Femur (tissue), 1 donor: ENCODE measurements at places on chromosomes 1 and 21.
A peak's percentile ranks its signal among the peaks of the same experiment; 100 is the strongest.

- no peak for DNase-seq
These were observed 1536.7 kb upstream of the B3GALT2 start for GRCh38 chr1:194723067-194723466.

DNA sequence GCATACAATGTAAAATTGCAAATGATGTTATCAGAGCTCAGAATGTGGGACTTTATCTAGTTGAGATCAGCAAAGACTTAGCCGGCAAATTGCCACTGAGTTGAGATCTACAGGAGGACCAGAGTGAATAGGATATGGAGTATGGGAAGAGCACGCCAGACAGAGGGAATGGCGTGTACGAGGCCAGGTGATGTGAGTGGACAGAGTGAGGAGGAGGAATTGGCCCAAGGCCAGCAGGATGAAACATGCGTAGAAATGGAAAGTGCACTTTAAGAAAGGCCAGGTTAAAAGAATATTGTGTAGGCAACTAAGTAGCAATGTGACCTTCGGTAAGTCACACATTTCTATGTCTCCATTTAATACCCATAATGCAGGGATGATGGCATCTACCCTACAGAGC, 211.0 kb downstream of the ZP4 start:
- DNase-seq = no peak

- DNase-seq = no peak
These were observed 272.2 kb downstream of the LMO4 start for GRCh38 chr1:87600854-87601253.

GRCh38 chr21:35394049-35394448, 344.9 kb upstream of the RUNX1 start:
- no peak for DNase-seq

DNA sequence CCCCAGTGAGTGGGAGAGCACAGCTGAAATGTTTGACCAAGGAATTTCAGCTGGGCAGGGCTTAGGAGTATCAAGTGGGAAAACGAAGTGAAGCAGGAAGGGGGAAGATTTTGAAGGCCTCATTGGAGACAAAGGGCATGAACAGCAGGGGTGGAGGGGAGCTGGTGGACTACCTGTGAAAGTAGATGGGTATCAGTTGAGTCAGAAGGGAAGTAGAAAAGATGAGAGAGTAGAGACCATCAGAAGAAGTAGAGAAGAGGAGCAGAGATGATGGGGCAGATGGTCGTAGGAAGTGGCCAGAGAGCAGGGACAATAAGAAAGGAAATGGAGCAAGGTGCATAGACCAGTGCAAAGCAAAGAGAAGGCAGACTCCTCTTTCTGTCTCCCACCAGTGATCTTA, 189.0 kb upstream of the RUNX1 start:
- no peak for DNase-seq

- DNase-seq = no peak
These were observed 25.9 kb downstream of the SLC27A3 start for GRCh38 chr1:153801028-153801625.

DNA sequence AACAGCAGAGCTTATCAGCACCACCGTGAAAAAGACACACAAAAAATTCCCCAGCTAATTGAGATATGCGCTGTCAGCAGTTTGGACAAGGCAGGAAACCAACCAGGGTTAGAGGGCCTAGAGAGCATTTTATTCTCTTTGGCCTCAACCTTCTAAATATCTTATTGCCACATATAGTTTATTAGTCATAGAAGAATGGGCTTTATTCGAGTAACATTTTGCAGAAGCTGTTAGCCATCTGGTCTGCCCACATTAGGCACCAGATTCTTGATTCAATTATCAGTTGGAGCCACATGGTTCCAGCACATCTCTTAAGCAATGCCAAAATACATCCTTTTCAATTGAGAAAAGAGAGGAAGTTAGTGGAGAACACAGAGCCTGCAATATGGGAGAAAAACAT, 109.9 kb upstream of the CXADR start:
- no peak for DNase-seq

DNA sequence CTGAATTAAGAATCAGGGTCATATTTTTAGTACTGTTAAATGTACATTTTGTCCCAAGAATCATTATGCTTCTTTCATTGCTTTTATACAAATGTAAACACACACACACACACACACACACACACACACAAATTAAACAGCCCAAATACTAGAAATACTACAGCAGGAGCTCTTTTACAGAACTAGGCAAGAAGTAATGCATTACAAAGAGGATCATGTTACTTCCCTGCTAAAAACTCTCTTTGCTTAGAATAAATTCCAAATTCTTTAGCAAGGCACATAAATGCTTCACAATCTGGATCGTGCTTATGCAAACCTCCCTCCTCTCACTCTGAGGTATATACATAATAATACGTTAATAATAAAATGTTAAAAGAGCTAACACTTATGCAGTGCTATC, 720.4 kb upstream of the ADGRL4 start:
- no peak for DNase-seq

DNA sequence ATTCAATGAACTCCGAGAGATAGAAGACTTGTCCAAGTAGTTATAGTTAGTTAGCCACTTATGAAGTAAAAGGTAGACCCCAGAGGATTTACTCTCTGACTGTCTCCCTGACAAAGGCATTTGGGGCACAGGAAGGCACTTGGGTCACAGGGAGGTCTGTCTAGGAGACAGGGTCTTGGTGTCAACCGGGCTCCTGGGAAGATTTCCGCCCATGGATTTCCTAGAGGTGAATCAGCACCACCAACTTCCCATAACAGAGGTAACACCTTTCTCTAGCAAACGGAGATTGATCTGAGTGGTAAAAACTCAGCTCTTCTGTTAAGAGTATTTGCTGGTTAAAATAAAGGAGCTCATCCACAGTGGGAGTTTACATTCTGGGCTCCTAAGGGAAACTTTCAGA, 16.4 kb downstream of the CCN1 start:
- no peak for DNase-seq

- peak; percentile 61 for DNase-seq
These were observed at the start of gene ZBTB18 for GRCh38 chr1:244050835-244051444. Gene ZBTB18, plus strand, starts transcription at chr1:244051283. Its CDS starts 149 bp downstream, at chr1:244051432.

DNA sequence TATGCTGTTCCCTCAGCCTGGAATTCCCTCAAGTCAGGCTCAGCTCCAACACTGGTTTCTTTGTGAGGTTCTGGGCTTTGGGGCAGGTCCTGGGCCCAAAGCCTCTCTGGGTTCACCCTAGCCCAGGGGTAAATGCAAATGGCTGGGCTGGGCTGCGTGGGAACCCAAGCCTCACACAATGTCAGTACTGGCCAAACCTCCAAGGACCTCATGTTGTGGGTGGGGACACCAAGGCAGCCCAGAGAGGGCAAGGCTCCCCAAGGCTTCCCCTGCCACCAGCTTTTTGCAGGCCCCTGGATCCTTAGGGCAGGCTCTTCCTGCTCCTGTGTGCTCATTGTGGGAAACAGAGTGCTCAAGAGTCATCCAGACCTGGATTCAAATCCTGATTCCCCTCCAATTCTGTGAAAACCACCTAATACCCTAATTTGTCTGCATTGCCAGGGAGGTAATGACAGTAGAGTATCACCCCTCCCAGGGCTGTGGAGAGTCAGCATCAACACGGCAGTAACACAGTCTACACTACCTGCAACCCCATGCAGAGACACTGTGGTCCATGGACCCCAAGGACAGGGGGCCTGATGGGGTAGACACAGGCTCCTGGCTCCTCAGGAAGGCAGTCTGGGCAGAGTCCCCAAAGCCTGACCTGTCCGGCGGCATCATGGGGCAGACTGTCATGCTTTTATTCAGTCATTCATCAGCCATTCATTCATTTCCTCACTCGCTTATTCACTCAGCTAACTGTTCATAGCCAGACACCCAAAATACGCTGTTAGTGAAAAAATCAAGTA, 85.7 kb downstream of the DMRTB1 start:
- DNase-seq = no peak

- DNase-seq = no peak
These were observed 11.7 kb downstream of the CDKN2C start for GRCh38 chr1:50981741-50982140.

- DNase-seq = no peak
These were observed 144.1 kb upstream of the HOOK1 start for GRCh38 chr1:59670662-59671061.

DNA sequence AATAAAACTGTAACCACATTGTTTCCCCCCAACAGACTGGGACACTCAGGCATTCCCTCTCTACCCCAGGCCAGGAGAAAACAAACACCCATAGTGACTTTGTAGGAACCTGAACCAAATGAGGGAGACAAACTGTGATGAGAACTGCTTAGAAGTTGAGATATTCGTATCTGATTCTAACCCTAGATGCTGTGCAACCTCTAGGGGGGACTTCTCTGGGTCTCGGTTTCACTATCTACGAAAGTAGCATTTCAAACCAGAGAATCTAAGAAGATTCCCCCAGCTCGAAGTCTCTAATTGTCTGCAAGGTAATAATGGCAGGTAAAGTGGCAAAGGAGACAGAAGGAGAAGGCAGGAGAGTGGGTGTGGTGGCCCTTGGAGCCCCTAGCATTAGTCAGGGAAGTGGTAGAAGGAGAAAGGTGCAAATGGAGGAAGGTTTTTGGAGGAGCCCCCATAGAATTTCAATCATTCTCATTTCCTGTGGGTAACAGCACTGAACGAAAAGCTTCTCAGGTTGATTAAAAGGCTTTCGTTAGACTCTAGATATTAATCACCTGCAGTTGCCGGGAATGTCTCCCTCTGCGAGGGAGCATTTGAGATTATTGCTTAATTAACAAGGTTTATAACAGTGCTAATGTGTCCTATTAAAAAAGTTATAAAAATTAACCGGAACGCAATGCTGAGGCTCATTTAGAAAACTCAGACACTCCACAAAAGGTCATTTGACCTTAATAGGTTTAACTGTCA, 46.4 kb downstream of the BEND5 start:
- DNase-seq = no peak

- DNase-seq = no peak
These were observed 2.8 kb downstream of the SIPA1L2 start for GRCh38 chr1:232627171-232627570.

GRCh38 chr1:183887826-183888819, 83.2 kb downstream of the RGL1 start:
- no peak for DNase-seq

- DNase-seq = no peak
These were observed 35.5 kb downstream of the KIRREL1 start for GRCh38 chr1:158028969-158029368.

DNA sequence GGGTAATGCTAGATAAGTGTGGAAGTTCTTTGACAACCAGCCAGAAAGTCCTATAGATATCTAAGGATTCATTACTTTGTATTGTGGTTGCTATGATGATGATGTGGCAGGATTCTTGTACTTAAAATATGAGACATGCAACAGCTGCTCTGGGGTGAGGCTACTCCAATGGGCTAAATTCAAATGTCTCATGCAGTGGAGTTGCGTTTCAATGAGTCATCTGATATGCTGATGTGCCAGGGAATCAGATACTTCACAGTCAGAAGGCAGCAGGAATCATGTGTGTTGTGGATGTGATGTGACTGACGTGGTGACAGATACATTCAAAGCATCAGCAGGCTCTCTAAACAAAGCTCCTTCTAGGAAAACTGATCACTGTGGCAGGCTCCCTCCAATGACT, 66.5 kb downstream of the TSEN15 start:
- DNase-seq = peak; percentile 41

DNA sequence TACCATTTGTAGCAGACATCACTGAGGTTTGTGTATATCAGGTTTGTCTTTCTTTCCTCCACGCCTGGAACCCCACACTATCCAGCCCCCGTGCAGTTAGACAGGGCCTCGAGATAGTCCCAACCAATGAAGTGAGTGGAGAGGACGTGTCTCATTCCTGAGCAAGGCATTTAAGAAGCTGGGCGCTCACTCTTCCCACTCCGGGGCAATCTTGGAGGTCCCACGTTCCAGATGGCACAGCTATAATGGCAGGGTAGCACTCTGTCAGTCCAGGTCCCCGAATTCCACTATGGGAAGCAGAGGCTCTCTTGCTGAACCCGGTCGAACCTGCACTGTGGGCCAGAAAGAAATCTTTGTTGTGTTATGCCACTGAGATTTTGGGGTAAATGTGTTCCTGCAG, 57.3 kb upstream of the CSF3R start:
- no peak for DNase-seq

DNA sequence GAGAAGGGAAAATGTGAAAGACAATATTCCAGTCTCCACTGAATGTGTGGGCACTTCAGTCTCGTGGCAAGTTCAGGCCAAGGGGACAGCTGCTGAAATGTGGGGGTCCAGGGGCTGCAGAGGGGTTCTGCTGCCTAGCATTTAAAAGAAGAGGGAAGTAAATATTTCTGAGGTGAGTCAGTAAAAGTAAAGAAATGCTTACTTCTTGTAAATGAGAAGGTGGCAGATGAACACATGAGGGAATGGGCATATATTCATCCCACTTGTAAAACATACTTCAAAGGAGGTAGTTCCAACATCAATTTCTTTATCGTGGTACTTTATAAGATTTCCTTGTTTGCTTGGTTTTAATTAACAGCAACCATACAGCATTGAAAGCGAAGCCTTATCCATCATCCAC, 63.1 kb upstream of the HIVEP3 start:
- no peak for DNase-seq

DNA sequence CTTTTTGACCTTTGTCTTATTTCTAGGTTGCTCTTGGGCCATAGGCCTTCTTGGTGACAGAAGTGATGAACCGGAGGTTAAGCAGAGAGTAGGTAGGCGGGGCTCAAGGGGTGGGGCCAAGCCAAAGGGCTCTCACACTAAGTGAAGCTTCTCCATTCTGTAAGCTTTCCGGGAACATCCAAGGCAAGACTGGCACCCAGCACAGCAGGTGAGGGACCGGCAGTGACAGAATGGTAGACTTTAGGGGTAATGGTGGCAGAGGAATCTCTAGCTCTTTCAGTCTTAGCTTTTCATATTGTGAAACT, at the start of gene TNFAIP8L2:
TSS of gene TNFAIP8L2 (plus strand) at position 135 of the 305 bp plus-strand sequence. CDS start 2,049 bp downstream, outside the sequence.
- DNase-seq = no peak

DNA sequence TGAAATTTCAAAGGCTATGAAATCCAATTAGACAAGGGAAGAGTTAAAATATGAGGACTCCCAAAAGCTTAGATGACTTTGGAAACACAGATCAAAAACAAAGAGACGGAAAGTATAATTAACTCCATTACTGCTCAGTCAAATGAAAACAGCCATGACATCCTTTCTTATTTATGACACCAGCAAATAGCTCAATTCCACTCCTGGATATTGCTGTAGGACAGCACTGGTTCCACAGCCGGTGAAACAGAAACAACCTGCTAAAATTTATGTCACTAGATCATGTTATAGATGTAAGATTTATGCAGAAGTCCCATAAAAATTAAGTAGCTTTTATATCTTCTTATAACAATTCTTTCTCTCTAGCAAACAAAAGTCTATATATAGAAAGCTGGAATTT, 65.6 kb upstream of the RRP15 start:
- no peak for DNase-seq

GRCh38 chr21:18518054-18518481, 114.5 kb upstream of the TMPRSS15 start:
- no peak for DNase-seq

GRCh38 chr21:37764691-37765090, 151.6 kb downstream of the KCNJ6 start:
- no peak for DNase-seq

DNA sequence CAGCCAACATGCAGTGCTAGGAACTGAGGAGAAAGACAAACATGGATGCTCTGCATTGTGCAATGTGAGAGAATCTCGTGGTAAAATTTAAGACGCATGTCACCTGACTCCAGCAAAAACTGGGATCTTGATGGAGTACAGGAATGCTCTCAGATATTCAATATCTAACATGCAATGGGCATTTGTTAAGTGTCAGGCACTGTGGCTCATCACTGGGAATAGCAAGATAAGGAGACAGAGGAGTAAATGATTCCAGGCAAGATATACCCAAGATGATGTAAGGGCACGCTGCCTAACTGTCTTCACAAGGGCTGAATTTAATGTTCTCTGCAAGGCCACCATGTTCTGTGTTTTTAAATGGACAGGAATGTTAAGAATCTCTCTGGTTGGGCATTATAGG, 67.8 kb downstream of the LPAR3 start:
- DNase-seq = no peak

GRCh38 chr1:211591980-211592493, 13.1 kb upstream of the SLC30A1 start:
- DNase-seq = no peak
